Activated CD4-positive, alpha-beta T cell treated with anti-CD3 and anti-CD28 coated beads, Interleukin-2, amount 50 U/mL, for 24 hours (primary cell): ENCODE measurements at places on chromosomes 4 and X.

- no peak for DNase-seq
These were observed 17.8 kb upstream of the ARSJ start for GRCh38 chr4:113997206-113997605.

- DNase-seq = no peak
These were observed 658.6 kb upstream of the ATOH1 start for GRCh38 chr4:93169966-93170365.

GRCh38 chr4:81225252-81225651 lies 10.2 kb upstream of the PRKG2 start:
- no peak for DNase-seq

- DNase-seq = no peak
These were observed 51.9 kb upstream of the HUWE1 start for GRCh38 chrX:53738370-53738906.

DNA sequence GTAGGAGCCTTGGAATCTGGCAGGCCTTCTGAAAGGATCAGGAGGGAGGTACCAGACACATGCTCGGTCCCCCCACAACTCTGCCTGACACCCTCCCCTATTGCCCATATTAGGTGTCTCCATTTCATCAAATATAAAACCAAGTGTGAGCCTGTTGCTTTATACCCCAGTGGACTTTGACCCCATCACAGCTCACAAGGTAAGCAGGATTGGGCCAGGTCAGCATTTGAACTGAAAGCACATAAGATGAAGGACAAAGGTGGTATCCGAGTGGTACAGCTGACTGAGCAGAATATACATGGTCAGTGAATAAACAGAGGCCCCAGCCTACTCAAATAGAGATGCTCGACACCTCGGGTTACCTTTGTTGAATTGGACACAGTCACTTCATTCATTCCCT lies 20.0 kb downstream of the SLC25A43 start:
- no peak for DNase-seq

- DNase-seq = no peak
These were observed 68.6 kb upstream of the QRFPR start for GRCh38 chr4:121449416-121449815.

GRCh38 chr4:181982856-181983255 lies 260.3 kb upstream of the TENM3 start:
- no peak for DNase-seq

GRCh38 chr4:2900741-2901140 lies 57.1 kb downstream of the ADD1 start:
- DNase-seq = no peak

GRCh38 chr4:10107111-10108091 lies 9.2 kb downstream of the WDR1 start:
- DNase-seq = no peak

DNA sequence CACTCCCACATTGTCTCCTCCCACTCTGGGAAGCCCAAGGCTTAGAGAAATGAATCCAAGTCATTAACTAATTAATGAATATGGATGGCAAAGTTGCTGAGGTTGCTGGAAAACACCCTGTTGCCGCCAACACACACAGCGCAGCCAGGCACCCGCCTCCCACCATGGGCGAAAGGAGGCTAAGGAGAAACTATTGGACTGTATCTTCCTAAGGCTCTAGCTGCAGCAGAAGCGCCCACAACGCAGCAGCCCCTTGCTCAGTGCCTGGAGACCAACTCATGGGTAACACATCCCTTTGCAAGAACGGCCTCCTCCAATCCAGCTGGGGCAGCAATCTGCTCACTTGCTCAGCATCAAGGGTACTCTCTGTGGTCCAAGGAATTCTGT lies 34.2 kb downstream of the TSC22D3 start:
- no peak for DNase-seq

DNA sequence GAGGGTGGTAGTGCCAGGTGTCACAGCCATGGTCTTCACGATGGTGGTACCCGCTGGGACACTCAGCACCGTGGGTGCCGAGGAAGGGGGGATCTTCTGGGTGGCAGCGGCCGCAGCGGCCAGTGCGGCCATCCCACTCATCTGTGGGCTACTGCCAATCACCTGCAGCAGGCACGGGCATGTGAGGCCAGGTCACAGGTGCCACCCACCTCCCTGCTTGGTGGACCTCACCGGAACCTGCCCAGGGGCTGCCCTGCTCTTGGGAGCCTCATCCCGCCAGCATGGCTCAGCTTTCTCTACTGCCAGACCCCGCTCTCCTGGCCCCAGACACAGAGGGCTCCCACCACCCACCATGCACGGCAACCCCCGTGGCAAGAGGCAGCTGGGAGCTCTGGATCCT lies 13.0 kb downstream of the HCFC1 start:
- no peak for DNase-seq
